ENCODE measurements at places on chromosomes 3 and 15.

- DNase-seq: no peak
These were observed 156.4 kb upstream of the PPP2R3A start for GRCh38 chr3:135809021-135809634.

- no peak for DNase-seq
These were observed 59.0 kb downstream of the FHIT start for GRCh38 chr3:61192222-61192621.

DNA sequence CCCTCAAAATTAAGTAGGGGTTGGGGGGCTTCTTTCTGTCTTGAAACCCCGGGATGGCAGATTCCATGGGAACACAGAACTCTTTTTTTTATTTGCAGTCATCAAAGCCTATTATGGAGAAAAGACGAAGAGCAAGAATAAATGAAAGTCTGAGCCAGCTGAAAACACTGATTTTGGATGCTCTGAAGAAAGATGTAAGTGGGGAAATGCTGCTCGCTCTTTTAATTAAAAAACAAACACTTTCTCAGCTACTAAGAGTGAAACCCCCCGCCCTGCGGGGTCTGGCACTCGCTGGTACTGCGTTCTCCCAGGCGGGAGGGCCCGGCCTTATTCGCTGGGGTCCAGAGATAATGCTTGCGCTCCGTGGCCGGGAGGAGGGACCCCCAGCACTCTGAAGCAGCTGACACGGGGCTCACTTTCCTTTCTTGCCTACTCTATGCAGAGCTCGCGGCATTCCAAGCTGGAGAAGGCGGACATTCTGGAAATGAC lies 615 bp downstream of the HES1 start:
- no peak for DNase-seq

DNA sequence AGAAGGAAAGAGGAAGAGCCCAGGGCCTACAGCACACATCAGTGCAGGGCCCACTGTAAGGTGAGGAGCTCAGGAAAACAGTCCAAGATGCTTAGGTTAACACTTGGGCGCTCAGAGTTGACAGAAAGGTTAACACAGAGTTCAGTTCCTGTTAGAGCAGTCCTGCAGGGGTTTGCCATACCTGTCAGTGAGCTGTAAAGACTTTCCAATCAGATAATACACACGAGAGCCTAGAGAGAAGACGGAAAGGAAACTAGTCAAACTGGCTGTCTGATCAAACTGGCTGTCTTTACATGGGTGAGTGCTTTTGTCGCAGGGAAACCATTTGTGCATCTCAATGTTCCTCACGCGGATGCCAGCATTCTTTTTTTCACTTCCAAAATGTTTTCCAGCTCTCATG lies 61.4 kb upstream of the ARHGEF26 start:
- no peak for DNase-seq

- no peak for DNase-seq
These were observed 77.5 kb downstream of the CHDH start for GRCh38 chr3:53768478-53769459.

- no peak for DNase-seq
These were observed 481.3 kb downstream of the NAALADL2 start for GRCh38 chr3:175340338-175341015.

GRCh38 chr15:61184431-61184830 lies 44.7 kb downstream of the RORA start:
- no peak for DNase-seq
